Activated CD4-positive, alpha-beta T cell treated with anti-CD3 and anti-CD28 coated beads for 1 hour (primary cell): ENCODE measurements at places on chromosomes 16 and 17.

GRCh38 chr16:27286451-27286850 lies 17.9 kb upstream of the NSMCE1 start:
- no peak for DNase-seq

GRCh38 chr17:62631086-62631935 lies 3.8 kb downstream of the MRC2 start:
- no peak for DNase-seq

DNA sequence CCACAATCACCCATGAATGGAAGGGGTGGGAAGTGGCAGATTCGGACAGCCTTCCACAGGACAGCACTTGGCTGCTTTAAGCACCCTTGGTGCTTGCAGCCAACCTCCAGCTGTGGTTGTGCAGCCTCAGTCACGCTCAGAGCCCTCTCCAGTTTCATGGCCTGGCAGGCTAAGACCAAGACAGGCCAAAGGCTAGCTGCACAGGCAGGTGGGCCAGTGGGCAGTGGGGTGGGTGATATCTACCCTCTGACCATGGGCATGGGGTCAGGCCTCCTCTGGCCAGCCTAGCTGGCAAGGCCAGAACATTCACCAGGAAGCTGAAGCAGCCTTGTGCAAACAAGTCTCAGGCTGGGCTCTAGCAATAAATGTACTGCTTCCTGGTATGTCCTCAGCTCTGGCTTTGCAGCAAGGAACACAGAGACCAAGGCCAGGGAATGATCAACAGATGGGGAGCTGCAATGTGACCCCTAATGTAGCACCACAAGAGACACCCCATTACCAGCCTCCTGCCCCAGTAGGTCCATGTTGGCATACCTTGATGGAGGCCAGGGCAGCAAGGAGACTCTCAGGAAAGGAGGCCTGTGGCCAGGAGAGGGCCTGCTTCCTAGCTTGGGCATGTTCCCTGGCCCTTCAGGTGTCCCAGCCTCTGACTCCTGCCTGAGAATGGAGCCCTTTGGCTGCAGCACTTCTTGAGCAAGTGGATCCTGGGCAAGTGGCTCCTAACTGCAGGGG lies 20.9 kb downstream of the HSD11B2 start:
- no peak for DNase-seq

DNA sequence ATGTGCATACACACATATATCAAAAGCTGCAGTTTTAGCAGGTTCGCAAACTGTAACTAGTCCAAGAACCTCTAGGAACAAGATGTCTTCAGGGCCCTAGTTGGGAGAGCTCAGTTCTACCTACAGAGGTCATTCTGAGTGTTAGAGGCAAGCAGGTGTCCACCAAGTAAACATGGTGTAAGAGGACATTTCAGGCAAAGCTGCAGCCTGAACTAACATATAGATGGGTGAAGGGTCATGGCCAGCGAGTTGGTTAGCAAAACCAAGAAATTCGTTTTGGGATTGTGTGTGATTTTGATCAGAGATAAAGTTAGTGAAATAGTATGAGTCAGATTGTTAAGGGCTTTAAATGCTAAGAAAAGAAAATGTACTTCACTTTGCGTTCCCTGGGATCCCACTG lies 24.6 kb downstream of the C17orf75 start:
- no peak for DNase-seq

- no peak for DNase-seq
These were observed 31.5 kb downstream of the ZFHX3 start for GRCh38 chr16:73016488-73016830.

GRCh38 chr16:11674001-11674817 lies 6.0 kb downstream of the SNN start:
- DNase-seq: no peak

DNA sequence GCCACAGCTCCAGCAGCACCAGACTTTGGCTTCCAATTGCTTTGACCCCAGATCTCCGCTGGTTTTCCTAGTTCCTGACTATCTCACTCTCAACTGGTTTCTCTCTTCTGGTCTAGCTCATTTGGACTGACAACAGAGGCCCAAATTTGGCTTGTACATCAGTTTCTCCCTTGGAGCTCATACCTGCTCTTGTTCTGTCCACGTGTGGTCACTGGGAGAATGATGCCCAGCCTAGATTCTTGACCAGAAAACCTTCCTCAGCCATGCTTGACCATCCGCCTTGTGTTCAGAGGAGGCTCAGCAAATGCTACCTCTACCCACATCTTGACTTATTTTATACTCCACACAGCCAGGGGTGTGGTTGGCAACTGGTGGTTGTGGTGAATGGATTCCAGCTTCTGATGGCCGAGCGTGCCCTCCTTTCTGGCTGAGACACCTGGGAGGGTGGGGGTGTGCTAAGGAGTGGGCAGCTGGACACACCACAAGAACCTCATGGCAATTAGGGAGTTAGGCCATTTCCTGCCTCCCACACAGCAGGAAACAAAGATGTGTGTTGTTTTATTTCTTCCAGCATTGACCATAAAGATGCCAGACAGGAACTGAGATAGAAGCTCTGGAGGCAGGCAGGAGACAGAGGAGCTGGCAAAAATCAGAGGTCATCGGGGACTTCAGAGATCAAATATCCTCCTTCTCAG lies 93.8 kb upstream of the FAM20A start:
- DNase-seq: no peak

DNA sequence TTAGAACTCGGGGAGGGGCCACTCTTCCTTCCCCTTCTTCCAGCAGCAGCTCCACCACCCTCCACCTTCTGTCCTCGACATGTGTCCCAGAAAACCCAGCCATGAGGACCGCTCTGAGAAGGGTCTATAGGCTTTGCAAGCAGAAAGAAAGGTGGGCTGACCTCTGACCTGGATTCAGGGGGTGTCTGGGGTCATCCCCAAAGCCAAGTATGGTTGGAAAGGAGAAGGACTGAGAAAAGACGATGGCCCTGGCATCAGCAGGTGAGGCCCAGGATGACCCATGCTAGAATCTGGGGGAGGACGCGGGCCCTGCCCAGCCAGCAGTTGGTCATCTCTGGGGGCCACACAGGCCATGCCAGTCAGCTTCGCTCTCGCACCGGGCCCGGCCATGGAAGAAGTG lies 6.1 kb upstream of the SMIM5 start:
- no peak for DNase-seq

DNA sequence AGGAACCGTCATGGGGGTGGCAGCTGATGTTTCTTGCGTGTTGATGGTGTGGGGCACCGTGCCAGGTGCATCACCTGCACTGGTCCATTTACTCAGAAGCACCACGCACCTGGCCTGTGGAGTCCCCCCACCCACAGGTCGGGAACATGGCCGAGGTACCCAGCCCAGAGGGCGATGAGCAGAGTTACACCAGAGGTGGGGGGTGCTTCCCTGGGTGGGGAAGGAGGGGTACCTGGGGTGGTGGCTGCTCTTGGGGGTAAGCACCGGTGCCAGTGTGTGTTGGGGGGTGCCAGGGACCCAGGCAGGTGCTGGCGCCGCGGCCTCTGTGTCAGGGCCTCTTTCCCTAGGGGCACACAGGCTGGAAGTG lies 5.0 kb upstream of the ZNF750 start:
- no peak for DNase-seq

DNA sequence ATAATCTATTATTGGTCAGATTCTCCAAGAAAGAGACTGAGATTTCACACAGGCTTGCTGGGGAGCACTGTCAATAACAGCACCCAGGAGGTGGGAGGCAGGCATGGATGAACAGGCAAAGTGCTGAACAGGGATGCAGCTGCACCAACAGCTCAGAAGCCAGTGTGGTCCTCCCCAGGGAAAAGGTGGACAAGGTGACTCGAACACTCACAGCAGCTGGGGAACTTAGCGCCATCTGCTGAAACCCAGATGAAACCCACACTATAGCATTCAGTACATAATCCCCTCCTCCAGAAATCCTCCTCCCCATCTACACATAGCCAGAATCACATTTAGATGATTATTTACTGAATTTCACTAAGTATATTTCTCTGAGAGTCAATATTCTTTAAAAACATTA lies 255.2 kb upstream of the WSB1 start:
- no peak for DNase-seq

GRCh38 chr16:78804058-78804735 lies 704.7 kb downstream of the WWOX start:
- no peak for DNase-seq

DNA sequence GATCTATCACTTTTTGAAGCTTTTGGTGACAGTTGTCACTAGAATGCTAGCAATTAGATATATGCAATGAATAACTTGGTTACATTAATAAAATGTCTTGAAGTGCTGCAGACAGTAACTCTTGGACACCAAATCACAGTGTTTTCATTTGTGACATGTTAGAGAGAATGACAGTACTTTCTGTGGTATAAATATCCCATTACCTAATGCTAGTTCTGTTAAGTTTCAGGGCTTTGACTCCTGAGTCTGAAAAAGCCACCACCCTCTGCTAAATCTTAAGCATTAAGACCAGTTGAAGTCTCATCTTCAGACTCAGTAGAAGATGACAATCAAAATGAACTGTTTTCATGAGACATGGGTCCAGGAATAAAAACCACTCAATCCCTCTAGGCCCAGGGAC lies 10.6 kb upstream of the CPHXL2 start:
- no peak for DNase-seq

DNA sequence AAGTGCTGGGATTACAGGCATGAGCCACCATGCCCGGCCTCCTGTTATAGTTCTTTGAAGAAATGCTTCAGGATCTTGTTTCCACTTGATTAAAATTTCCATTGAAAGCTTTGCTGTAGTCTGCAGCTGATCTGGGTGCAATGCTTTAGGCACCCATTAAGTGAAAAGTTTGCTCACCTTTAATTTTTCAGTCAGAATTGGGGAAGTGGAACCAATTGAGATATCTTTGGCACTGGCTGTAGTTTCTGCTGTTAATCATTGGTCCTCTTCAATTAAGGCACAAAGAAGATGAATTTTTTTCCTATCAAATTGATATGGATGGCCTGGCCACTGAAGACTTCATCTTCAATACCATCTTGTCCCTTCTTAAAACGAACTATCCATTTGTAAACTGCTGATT lies 336.1 kb upstream of the TBX2 start:
- DNase-seq: no peak

GRCh38 chr17:29292992-29293889 lies 707 bp downstream of the NUFIP2 start:
- peak; percentile 24 for DNase-seq

GRCh38 chr17:8649157-8650118 lies 18.9 kb upstream of the MYH10 start:
- DNase-seq: no peak
